ENCODE measurements at places on chromosomes 3 and 15.

DNA sequence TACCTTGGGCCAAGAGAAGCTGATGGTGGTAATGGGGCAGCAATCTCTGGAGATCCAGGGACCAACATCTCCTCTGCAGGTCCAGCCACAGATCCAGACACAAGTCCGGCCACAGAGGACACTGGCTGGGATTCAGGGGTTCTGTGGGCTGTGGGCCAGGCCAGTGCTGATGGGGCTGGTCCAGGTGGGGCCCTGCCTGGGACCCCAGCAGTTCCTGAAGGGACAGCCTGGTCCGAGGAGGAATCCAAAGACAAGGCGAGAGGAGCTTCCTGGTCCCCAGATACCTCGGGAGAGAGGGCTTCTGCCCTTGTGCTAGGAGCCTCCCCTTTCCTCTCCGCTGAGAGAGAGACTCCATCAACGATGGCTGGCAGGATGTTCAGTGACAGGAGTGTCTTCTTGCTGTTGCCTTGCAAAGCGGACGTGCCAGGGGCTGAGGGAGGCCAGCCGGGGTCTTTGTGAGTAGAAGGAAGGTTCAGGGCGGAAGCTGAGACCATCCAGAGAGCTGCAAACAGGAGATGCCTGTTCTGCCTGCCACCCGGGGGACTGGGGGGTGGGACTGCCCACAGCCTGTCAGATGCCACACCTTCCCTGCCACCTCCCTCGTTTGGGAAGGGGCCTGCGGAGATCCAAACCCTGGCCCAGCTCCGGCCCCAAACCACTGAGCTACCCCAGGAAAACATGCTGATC, 24.5 kb upstream of the GOLGA6C start:
- DNase-seq, result no peak

- no peak for DNase-seq
These were observed 793.0 kb downstream of the MCTP2 start for GRCh38 chr15:95024351-95024750.

DNA sequence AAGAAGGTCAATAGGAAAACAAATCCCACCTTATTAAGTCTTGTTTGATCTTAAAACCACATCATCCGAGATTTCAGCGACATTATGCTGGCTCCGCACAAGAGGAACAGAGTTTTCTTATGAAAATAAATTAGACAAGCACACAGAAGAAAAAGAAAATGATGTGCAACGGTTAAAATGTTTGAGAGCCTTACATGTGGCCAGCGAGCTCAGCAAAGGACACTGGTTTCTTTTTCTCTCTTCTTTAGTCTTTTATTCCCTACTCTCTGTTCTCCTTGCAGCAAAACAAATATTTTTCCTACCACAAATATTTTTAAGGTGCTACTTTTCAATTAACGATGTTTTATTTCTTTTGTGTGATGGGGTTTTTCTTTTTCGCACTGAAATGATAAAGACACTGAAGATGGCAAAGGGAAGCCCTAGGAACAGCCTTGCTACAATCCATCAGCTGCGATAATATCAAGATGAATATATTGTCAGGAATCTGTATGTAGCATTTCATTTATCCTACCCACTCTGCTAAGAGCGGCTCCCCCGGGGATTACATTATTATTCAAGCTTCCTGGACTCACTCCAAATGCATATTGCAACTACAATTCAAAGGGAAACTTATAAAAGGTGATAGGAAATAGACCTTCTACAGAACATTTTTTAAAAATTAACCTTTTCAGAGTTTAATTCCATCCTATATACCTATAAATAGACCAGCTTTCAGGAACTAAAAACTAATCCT, 72.9 kb downstream of the ANXA2 start:
- DNase-seq, result no peak

DNA sequence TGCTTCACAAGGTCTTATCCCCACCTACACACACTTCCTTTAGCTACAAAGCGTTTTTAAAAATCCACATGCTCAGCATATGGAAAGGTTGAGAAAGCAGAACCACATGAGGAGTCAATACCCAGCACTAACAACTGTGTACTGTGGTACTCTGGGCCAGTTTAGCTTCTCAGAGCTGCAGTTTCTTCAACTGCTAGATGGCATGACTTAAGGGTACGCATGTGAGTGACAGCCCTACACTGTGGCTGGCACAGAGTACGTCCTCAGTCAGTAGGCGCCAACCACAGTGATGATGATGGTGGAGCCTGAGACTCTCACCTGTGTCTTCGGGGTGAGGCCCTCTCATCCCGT, 17.4 kb downstream of the CCDC12 start:
- DNase-seq, result no peak

All from stimulated activated CD8-positive, alpha-beta memory T cell treated with anti-CD3 and anti-CD28 coated beads, Interleukin-4, amount 100 ng/mL, for 1 hour (primary cell).